Activated T-cell treated with anti-CD3 and anti-CD28 coated beads, Interleukin-2, amount 50 U/mL, for 4 hours (primary cell): ENCODE measurements at places on chromosomes 2 and 18.

- DNase-seq, result peak; percentile 56
These were observed 617 bp downstream of the FOSL2 start for GRCh38 chr2:28393114-28393836.

DNA sequence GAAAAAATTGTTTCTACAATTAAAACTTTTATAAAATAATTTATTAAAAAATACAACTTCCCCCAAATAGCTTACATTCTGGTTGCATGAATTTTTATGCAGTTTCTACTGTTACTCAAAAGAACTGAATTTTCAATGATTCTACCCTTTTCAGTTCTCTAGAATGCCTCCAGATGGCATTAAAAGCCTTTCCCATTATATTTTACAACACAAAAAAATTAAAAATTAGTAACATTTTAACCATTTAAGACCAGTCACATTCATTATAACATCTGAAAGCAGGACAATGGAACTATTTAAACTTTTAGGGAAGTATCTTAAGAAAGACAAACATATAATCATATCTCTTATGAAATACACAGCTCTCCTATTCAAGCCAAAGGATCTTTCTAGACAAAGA lies 236.0 kb upstream of the REV1 start:
- no peak for DNase-seq

GRCh38 chr2:3944071-3944470 lies 240.7 kb downstream of the DCDC2C start:
- no peak for DNase-seq

DNA sequence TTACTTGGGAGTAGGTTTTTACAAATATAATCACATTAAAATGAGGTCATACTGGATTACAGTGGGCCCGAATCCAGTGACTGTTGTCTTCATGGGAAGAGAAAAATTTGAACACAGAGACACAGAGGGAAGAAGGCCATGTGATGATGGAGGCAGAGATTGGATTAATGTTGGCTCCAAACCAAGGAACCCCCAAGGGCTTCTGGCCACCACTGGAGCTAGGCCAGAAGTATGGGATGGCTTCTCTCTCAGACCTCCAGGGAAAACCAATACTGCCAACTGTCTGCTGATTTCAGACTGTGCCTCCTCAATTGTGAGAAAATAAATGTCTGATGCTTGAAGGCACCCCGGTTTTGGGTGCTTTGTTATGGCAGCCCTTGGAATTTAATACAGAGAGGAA lies 76.0 kb downstream of the ALPK2 start:
- DNase-seq, result no peak

GRCh38 chr2:217695033-217695520 lies 307.7 kb downstream of the TNS1 start:
- no peak for DNase-seq

DNA sequence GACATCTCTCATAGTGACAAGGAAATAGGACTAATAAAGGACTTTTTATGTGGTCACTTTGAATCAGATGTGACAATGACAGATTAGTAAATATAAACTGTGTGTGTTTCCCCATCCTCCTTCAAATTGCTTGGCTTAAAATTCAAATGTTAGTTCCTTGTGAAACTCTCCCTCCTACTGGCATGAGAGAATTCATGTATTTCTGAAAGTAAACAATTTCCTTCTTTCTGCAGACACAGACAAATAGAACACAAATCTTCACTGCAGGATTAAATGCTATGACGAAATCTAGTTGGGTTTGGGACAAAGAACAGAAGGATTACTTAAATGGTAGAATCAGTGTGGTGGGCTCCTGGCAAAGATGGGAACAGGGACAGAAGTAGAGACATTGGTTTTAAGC lies 328.7 kb upstream of the FAM98A start:
- no peak for DNase-seq

GRCh38 chr2:38466876-38467767 lies 90.0 kb upstream of the ATL2 start:
- DNase-seq, result no peak

DNA sequence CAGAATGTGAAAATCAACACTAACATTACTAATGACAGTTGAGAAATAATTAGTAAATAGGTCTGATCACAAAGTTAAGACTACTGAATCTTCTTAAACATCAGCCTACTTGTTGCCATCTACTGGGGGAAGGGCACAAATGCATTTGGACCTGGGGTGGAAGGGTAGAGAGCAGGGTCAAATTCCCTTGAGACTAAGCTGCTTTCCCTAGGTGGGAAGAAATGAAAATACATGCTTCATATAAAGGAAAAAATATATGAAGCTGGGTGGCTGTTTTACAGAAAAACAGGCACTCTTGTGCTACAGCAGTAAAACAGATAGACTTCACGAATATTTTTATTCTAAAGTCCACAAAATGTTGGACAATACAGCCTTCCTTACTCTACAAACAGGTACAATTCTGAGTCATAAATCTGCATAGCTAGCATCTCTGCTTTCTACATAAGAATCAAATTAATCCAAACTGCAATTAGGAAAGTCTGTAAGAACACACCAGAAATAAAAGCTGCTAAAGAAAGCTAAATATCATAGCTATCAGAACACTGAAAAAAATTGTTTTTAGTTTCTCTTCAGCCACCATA lies 10.9 kb downstream of the TRIP12 start:
- DNase-seq, result no peak

DNA sequence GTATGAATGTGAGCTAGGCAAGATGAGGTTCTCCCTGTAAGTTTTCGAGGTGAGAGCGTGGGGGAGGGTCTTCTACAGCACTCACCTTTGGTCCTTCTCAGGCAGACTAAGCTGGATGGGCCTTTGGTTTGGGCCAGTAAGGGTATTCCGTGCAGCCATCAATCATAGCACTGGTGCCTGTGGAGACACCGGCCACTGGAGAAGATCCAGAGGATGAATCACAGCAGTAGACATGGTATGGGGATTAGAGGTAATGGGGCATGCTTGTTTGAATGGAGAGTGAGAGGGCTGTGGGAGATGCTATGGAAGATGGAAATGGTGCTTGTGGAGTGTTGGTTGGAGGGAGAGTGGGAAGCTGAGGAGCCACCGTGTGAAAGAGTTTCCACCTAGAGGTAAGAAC lies 16.1 kb downstream of the MAPRE3 start:
- DNase-seq, result no peak

DNA sequence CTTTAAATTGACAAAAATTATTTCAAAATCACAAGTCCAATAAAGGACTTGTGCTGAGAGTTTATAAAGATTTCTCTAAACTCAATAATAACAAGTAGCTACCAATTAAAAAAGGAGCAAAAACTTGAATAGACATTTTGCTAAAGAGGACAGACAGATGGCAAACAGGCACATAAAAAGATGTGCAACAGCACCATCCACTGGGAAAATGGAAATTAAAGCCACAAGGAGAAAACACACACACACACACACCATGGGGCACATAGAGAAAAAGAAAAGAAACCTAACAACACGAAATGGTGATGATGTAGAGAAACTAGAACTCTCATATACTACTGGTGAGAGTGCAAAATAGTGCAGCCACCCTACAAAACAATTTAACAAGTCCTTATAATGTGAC lies 12.6 kb upstream of the SLC9A4 start:
- DNase-seq, result no peak

- DNase-seq, result no peak
These were observed 57.4 kb upstream of the EPHA4 start for GRCh38 chr2:221629468-221629867.

DNA sequence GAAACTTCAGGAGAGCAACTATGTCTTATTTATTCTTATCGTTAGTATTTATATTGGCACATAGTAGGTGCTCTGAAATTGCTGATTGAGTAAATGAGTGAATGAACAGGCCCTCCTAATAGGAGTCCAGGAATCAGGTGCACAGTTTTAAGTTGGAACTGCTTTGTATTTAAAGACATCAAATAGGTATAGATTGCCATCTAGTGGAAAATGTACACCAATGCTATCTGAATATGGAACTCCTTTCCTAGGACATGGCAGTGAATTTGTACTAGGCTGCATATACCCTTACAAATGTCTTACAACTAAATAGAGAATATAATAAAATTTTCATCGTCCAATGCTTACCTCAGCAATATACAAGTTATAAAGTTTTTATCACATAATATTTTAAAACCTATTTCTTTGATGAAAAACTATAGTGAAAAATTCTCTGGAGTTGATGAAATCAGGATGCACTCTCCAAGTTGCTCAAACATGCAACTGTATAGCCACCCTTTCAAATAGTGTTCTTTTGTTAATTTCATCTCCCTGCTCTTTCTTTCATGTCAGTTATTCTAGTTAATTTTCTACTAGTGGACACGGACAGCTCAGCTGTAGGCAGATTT lies 318.9 kb upstream of the SYT4 start:
- no peak for DNase-seq

DNA sequence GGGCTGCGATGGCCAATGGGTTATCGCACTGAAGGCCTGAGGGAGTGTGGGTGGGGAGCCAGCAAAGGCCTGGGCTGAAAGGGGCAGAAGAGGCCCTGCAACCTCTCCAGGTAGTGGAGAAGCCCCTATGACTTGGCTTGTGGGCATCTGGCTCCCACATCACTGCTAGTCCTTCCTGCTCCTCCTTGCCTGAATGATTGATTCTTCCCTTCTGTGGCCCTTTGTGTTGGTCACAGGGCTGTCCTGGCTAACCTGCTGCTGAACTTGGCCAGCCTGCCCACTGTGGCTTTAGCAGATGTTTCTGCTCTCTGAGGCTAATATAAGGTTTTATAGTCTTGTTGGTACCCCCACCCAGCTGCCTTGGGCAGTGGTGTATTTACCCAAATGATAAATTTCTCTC lies 136.2 kb upstream of the ALPP start:
- DNase-seq, result no peak

DNA sequence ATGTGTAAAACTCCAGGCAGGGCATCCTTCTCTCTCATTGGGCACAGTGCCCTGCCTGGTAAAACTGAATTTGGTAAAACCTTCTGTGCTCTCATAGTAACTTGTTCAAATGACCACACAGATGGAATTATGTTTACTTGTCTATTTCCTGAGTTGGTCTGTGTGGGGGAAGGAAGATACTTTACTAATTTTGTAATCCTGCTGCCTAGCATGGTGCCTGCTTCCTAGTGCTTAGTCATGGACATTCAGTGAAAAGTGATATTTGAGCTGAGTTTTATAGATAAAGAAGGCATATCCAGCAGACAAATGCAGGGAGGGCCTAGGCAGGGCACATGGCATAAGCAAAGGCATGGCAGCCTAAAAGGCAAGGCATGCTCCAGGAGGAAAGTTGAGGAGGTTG lies 199.4 kb downstream of the FSHR start:
- no peak for DNase-seq

DNA sequence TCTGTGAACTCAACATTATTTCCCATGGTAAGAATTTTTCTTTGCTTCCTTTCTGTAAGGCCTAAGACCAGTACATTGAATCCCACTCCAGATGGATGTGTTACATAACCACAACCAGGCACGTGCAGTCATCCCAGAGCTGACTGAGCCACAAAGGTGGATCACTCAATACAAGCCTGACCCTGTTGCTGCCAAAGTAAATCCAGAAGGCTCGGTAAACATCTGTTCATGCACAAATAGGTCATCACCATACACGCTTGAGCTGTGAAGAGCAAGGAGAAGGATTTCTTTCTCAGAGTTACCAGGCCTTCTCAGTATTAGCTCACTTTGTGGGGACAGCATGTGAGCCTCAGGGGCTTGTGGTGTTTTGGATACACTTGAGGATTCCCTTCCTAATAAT lies 791.4 kb upstream of the FANCL start:
- no peak for DNase-seq

- no peak for DNase-seq
These were observed 76.4 kb downstream of the LTBP1 start for GRCh38 chr2:33022989-33023727.

DNA sequence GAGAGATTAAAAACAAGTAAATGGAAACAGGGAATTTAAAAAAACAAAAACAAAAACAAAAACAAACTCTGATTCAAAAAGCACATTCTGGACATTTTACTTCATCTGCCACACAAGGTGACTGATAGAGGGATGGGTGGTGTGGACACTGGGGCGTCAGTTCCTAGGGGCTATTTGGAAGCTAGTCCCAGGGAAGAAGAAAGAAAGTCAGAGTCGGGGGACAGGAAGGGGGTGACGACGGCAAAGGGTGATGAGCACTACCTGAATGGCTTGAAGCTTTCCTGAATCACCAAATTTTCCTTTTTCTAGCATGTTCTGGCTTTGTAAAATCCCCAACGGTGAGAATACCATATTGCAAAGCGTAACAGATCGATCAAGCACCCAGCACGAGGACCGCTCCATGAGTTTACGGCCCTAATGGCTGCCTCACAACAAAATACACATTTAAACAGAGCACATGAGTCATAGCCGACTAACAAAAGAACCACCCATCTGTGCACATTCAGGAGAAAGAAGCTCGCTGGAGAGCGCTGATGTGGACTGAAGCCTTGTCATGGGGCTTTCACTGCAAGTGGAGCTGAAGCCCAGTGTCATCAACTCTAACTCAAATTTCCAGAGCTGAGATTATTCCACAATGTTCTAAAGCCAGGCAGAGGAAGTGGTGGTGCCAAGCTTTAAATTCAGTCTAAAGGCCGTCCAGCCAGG lies 178.9 kb downstream of the LNPK start:
- DNase-seq, result no peak

GRCh38 chr2:224982910-224983711 lies 59.2 kb downstream of the DOCK10 start:
- peak; percentile 18 for DNase-seq

GRCh38 chr2:159409116-159409800 lies 122.8 kb upstream of the WDSUB1 start:
- DNase-seq, result no peak

DNA sequence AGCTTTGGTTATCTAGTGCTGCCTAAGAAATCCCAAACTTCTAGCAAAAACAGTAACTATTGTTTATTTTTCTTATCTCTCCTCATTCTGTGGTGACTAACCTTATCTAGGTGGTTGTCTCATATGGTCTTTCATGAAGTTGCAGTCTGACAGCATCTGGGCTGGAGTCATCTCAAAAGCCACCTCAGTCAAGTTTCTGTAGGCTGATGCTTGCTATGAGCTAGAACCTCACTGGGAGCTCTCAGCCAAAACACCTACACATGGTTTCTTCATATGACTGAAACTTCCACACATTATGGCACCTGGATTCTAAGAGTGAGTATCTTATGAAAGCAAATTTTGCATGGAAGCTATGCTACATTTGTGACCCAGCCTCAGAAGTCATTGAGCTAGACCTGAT lies 596.4 kb upstream of the VRK2 start:
- DNase-seq, result no peak
